ENCODE measurements at places on chromosomes 7 and 10.

- DNase-seq, result no peak
These were observed 82.6 kb downstream of the KCNMA1 start for GRCh38 chr10:77554996-77555397.

DNA sequence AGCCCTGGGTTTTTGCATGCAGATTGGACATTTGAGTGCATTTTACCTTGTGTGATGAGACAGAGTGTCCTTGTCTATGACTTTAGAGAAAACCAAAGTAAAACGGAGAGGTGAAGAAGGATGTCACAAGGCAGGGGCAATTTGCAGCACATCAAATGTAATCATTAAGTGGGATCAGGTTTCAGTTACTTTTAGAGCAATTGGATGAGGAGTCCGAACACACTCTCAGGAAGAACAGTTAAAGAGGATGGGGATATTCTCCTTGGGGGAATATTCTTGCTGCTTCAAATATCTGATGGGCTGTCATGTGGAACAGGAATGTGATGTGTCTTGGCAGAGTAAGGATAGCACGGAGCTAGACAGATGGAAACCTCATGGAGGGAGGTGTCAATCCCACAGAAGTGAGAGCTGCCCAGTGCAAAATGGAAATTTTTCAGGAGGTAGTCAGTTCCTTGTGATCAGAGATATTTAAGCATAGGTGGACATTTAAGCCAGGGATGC lies 757 bp downstream of the RAB19 start:
- DNase-seq, result no peak

GRCh38 chr7:159192013-159192412 lies 47.3 kb upstream of the VIPR2 start:
- DNase-seq, result no peak

DNA sequence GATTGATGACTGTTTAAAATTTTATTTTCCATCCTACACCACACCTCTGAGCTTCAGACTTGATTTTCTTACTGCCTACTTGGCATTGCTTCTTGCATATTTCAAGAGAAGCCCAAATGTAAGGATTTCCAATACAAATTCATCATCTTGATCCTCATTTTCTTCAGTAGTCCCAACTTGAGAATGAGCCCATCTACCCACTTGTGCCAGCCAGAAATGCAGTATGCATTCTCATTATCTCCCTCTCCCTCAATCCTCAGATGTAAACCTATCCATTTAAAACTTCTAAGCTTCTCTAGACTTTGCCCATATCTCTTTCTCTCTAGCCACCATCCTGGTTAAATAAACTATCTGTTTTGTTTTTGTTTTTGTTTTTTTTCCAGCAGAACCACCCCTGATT lies 22.4 kb upstream of the EGFR start:
- DNase-seq, result no peak

GRCh38 chr10:78313048-78313381 lies 279.4 kb downstream of the RPS24 start:
- no peak for DNase-seq

DNA sequence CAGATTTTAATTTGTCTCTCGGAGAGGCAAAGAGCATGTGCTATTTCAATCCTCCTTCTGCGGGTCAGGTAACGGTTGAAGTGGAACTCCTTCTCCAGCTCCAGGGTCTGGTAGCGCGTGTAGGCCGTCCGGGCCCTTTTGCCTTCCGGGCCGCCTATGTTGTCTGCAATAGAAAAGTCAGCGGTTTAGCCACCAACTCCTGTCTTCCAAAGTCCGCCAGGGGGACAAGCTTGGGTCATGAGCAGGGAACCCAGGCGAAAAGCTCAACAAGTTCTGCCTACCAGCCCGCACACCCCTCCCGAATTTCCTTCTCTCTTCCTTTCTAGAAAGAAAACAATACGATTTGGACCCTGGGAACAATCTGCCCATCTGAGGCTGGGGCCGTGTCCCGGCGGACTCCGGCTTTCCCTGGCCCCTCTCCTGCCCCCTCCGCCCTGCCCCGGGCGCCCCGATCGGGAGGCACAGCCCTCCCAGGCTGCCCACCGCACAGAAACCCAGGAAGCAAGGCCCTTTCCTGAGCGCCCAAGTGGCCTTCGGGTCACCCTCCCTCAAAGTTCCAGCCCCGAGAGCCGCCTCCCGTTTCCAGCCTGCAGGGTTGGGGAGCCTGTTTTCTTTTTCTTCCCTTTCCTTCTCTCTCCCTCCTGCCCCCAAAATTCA lies 1.4 kb downstream of the HOXA5 start:
- no peak for DNase-seq

GRCh38 chr7:139562491-139562890 lies 39.0 kb downstream of the CLEC2L start:
- DNase-seq, result no peak

GRCh38 chr7:15559416-15559928 lies 2.3 kb downstream of the AGMO start:
- no peak for DNase-seq

- no peak for DNase-seq
These were observed 68.1 kb downstream of the CUZD1 start for GRCh38 chr10:122777515-122778059.

GRCh38 chr7:130429019-130429418 lies 11.8 kb downstream of the CEP41 start:
- no peak for DNase-seq

DNA sequence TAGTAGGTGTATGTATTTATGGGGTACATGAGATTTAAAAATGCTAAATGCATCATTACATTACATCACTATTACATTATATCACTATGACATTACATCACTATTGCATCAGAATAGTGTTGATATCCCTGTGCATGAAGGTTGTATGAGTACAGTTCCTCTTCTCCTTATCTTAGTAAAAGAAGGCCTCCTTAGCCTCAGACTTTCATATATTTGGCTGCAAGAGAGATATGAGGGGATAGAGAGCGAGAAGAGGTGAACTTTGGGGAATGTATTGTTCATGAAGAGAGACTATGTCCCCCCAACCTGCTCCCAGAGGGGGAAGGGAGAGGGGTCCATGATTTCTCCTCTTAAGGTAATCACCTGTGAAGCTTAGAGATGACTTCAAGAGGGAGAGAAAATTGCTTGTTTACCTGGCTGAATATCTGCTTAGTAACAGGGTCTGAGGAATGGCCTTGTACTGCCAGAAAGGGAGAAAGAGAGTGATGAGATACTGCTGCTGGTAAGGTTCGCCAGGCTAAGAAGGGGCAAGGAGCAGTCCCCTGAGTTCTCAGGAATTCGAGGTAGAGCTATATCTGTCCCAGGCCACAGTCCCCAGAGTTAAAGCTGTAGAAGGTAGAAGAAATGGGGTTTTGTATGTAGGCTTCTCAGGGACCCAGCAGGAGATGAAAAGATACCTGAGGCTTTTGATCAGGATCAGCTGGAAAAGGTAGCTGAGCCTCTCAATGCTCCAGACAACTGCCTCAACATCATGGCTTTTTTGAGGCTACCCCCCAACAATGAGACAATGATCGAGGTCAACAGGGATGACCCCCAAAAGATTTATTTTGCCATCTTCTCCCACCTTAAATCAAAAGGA lies 168.4 kb upstream of the WNT16 start:
- DNase-seq, result no peak

DNA sequence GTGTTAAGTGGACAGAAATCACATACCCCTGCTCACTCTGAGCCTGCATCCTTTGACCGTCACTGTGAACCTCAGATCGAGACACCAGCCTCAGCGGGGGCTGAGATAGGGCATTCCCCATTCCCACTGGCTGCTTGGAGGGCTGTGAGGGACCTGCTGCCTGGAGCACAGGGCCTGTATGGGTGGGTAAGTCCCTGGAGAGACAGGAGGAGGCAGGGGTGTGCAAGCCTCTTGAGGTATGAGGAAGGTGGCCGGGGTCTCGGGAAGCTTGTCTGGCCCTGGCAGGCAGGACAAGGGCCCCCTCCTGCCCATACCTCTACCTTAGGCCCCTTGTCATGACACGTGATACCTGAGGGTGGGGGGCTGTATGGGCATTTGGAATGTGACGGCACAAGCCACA lies 187.4 kb downstream of the MGMT start:
- DNase-seq, result no peak

DNA sequence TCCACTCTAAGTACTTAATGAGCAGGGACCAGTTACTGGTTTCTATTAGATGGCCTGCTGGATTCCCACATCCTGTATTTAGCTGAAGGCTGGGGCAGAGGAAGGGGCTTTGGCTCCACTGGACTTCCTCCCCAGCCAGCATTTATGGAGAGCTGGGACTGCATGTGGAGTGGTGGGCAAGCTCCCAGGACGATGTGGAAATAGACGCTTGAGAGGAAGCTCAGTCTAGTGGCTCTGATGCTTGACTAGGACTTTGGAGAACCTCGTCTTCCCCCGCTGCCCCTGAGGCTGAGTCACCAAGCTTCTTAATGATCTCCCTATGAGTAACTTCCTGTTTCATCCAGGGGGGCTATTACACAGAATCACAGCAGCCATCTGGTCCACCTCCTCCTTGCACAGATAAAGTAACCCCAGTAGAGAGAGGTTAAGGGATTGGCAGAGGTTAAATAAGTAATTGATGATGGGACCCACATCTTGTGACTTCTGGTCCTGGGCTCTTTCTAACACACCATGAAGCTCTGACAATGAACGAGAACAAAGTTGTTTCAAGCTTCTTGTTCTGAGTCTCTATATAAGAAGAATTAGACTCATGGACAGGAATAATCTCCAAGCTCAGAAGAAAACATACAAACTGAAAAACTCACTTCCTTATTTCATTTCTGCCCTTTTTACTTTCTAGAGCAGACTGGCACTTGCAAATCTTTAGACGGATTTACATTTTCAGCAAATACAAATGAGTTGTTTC lies 126.2 kb downstream of the PRPF18 start:
- no peak for DNase-seq

DNA sequence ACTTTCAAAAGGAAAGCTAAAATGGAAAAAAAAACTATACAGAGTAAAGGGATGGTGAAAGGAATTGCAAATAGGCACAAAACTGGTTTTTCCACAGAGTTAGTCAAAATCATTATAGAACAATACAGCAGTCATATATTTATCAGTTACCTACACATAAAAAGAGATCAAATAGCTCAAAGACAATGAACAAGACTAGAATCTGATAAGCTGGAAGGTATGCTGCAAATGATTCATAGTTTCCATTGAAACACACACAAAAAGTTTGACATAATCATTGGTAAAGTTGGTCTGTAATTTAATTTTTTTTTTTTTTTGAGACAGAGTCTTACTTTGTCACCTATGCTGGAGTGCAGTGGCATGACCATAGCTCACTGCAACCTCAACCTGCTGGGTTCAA lies 92.4 kb upstream of the SGCE start:
- DNase-seq, result no peak

DNA sequence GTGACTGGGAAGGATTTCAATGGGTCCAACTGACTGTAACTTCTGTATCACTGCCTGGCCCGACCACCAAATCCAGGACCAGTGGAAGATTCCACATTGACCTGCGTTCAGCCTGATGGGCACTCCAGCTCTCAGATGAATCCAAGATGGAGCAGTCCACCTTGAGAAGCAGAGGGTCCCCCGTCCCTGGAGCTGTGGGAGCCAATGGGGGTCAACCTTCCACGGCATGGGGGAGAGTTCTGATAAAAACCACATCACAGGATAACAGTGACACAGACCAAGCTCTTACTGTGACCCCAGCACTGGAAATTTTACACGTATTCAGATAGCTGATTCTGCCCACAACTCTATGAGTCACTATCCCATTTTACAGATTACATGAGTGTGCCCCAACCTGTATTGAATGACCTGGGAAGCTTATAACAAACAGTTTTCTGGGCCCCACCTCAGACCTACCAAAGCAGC lies 11.2 kb downstream of the ZCCHC24 start:
- DNase-seq, result no peak

- DNase-seq, result no peak
These were observed 24.5 kb upstream of the YWHAG start for GRCh38 chr7:76383089-76383944.

DNA sequence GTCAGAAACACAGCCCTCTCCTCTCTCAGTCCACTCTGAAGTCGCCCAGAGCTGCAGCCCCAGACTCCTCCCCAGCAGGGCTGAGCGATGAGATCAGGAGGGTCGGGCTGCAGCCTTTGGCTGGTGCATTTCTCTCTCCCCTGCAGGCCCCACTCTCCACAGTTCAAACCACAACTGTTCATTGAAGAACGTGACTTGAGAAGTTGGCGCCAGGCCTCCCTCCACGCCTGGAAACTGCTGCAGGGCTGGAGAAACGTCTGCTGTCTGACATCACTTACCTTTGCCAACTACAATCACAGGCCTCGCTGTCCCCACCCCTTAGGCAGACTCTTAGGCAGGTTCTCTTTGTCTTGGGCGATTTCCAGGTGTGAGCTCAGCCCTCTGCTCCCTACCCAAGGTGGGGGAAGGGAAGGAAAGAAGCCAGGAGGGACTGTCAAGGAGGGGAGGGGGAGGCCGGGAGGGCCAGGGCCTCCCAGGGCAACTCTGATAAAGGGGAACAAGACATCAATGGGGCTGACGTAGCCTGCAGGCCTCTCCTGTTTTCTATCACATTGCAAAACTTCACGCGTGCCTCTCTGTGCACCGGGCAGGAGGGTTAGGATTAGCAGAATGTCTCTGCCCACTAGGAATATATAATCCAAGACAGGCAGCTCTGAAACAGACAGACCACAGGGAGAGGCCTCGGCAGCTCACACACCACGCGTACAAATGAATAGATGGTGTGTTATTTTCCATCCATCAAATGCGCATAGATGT lies 32.7 kb downstream of the CALML5 start:
- DNase-seq, result no peak

DNA sequence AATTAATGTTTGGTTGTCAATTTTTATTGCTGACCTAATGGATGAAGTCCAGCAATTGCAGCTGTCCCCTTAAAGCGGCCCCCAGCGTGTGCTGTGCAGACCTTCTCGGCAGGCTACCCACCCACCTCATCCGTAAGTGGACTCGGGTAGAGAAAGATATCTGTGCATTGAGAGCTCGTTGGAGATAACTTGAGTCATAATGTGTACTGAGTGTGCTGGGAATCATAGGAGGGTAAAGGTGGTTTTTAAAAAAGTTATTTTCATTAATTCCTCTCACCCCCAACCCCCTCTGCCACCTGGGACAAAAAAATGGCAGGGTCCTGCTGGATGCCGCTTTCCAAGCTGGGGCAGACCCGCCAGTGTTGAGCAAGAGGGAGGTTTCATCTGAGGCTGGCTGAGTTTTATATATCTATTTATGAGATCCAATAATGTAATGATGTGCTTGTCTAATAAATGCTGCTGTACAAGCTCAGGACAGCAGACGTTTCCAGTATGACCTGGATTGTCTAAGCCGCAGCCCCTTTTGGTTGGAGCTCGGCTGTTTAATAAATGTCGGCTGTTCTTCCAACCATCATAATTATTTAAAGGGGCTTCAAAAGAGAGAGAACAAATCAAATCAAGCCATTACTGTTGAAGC lies 119.1 kb downstream of the NKX6-2 start:
- no peak for DNase-seq

GRCh38 chr10:285216-285615 lies 150.0 kb downstream of the ZMYND11 start:
- DNase-seq, result no peak

GRCh38 chr7:74066626-74067025 lies 17.0 kb upstream of the LIMK1 start:
- no peak for DNase-seq

Data from occipital lobe (tissue), 3 donors.